ENCODE measurements at places on chromosomes 2 and 18.

DNA sequence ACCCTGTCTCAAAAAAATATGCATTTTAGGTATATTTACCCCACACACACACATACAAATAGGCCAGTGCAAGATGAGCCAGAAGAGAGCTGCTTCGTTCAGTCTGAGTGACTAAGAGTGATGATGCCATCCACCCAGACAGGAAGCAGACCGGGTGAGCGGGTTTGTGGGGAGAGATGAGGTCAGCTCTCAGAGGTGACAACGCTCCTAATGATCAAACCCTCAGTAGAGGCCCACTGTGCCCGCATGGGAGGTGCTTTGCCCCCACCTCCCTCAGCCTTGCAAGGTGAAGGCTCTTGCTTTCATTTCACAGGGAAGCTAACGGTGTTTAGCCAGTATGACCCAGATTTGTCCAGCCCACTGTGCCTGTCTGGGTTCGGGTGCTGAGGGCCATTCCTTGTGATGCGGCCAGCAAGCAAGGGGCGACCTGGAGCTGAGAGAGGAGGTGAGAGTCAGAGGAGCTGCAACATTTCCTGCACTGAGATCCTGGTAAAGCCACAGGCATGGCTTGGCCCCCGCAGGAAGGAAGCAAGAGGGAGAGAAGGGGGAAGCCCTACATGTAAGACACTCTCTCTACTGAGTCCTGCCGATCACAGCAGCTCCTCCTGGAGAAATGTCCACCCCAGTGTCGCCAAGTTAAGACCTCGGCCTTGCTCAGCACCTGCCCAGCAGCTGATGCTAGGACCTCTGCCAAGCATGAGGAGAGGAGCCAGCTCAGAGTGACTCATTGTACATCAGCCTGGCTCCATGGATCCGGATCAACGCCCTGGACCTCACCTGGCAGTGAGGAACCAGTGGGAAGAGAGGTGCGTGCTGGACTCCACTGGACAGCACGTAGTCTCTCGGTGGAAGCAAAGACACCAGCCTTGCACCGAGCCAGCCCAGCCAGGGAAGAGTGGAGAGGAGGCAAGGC lies 37.0 kb downstream of the NIFK start:
- peak; percentile 84 for DNase-seq

- DNase-seq: peak; percentile 55
These were observed 102.4 kb downstream of the CABLES1 start for GRCh38 chr18:23237524-23238151.

- no peak for DNase-seq
These were observed 68.7 kb upstream of the ACSL3 start for GRCh38 chr2:222792001-222792611.

- DNase-seq: no peak
These were observed 104.4 kb upstream of the IL1R2 start for GRCh38 chr2:101887328-101887727.

- DNase-seq: no peak
These were observed 21.1 kb downstream of the KANSL3 start for GRCh38 chr2:96617012-96617411.

GRCh38 chr18:11468617-11469016 lies 140.8 kb upstream of the SLC35G4 start:
- DNase-seq: no peak

DNA sequence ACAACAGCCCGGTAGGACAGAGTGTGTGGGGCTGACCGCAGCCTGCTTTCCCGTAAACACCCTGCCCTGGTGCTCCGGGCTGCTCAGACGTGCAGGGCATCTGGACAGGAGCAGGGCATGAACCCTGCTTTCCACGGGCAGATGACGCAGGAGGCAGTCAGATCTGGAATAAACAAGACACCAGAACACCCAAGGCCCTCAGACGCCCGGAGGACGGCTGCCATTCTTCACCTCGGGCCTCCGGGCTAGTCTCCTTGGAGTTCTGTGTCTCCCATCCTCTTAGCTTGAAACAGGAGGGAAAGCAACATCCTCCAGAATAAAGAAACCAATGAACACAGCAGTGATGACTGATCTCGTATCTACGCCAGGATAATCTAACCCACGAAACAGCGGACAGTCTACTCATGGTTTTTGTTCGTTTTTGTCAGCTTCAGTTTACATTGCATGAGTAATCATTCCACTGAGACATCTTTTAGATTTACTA lies 7.3 kb downstream of the PXDN start:
- DNase-seq: no peak

- no peak for DNase-seq
These were observed 971.1 kb upstream of the ACVR2A start for GRCh38 chr2:146873646-146874259.

DNA sequence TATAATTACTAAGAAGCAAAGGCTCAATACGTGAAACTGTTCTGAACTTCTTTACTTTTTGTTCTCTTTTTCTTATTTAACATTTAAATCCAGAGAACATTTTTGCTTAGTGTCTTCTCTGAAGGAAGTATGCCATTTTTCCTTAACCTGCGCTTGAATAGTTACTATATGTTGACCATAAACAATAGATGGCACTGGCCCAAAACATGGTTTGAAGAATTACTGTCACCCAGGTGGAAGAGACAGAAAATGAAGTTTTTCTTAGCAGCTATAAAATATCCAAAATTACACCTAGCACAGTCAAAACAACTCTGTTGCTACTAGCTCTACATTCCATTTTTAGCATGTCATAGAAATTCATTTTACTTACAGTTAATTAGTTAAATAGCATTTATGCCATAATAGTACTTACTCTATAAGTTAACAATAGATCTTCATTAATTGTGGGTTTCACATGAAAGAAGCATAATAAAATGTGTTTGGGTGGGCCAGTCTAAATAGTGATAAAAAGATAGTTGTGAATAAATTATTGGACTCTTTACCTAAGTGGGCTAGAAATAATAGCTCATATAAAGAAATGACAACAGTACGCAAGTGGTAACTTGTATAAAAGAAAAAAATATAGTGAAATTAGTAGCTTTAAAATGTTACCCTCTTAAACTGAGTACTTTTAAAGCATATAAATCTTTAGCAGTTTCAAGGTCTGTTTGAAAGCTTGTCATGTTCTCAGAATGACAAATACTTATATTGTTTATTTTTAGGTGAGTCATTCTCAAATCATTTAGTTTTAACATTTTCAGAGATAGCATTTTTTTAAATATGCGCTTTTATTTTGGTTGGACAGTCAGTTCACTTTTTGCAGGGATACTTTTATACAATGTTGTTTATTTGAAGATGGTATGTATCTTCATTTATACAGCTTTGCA lies 3.7 kb downstream of the ETAA1 start:
- DNase-seq: no peak

DNA sequence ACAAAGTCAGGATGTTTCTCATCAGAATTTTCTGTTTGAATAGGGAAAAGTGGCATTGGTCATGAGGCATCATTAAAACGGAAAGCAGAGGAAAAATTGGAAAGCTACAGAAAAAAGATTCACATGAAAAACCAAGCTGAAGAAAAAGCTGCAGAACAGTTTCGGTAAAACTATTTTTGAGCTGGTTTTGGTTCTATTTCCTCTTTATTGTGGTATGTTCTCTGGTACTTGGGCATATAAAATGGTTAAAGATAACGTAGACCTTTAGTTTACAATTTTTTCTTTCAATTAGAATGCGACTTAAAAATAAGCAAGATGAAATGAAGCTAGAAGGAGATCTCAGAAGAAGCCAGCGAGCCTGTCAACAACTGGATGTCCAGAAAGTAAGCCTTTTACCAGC lies 7.6 kb downstream of the GPATCH11 start:
- no peak for DNase-seq

DNA sequence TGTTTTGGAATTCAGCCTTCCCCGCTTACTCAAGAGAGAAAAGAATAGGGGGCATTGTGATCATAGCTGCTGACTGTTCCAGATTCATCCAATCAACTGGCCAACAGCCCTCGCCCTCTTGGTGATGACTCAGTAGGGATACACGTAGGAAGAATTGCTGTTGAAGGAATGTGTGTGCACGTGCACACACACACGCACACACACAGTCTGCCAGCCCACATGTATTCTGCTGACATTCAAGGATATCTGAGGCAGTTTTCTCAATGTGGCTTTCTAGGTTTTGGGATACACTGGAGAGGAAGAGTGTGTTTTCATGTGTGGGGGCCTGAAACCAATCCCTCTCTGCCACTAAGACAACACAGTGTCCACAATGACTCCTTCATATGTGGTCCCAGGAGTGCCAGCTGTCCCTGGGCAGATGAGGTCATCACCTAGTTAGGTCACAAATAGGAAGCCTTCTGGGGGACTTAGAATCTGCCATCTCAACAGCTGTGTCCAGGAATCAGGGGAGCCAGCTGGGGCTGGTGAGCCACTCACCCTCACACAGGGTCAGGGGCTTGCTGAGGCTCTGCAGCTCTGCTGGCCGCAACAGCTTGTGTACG lies 352.6 kb downstream of the SS18 start:
- no peak for DNase-seq

DNA sequence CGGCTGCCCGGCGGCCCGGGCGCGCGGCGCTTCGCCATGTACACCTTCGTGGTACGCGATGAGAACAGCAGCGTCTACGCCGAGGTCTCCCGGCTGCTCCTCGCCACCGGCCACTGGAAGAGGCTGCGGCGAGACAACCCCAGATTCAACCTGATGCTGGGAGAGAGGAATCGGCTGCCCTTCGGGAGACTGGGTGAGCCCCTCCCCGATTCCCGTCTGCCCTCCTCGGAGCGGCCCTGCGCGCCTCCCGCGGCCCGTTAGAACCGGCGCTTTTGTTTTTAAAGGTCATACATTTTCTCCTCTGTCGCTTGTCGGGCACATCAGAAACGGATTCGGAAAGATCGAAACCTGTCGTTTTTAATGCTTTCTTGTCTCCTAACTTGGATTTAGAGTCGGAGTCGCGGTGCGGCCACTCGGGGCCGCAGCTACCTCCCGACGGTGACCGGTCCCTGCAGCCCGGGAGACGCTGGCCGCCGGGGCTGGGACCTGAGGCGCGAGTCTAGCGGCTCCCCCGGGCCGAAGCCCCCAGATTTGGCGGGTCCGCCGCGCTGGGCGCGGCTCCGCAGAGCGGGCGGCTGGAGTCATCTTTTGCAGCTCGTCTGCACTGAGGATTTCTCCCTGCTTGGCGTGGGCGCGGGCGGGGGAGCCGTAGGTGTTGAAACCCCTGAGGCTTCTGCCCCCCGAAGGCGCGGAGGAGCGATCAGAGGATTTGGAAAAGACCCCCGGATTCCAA lies 519 bp downstream of the TTL start:
- DNase-seq: peak; percentile 46

- DNase-seq: no peak
These were observed 138.5 kb upstream of the SLC35G4 start for GRCh38 chr18:11470941-11471340.

DNA sequence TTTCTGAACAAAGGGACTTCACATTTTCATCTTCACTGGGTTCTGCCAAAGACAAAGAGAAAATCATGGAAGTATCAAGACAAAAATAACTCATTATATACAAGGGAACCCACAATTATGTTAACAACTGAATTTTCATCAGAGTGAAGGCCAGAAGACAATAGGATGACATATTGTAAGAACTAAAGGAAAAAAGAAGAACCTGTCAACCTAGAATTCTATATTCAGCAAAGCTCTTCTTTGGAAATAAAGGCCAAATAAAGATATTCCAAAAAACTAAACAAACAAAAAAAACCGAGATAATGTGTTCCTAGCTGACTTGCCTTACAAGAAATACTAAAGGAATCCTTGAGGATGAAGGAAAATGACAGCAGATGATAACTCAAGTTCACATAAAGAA lies 10.3 kb upstream of the ZCCHC2 start:
- no peak for DNase-seq

DNA sequence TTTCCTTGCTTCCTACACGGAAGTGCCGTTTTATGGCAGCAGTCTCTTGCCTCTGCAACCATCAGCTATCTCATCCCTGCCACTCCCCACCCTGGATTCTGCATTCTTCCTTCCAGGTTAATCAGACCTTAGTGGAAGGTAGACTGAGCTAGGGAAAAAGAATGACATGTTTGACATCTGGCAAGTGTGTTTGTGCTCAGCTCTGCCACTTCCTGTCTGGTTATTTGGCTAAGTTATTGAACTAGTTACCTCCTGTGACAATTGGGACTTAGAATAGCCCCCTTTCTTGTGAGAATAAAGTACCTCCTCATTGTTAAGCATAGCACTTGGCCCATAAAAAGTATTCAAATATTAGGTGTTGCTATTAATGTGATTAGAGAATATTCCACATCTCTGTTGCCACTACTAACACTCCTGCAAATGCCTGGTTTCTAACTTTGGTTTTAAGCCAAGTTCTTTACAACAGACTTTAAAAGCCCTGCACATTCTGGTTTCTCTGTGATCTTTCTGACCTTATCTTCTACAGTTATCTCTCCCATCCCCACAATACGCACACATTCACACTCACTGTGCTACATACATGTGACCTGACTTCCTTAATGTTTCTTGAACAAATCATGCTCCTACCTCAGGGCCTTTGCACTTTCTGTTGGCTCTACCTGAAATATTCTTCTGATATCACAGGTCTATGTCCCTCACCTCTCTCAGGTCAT lies 10.8 kb upstream of the MAPRE2 start:
- peak; percentile 50 for DNase-seq

- no peak for DNase-seq
These were observed 13.4 kb downstream of the ITGAV start for GRCh38 chr2:186603286-186603685.

GRCh38 chr2:204604061-204604460 lies 58.8 kb downstream of the PARD3B start:
- DNase-seq: no peak

Data from CD4-positive, alpha-beta T cell treated with Interleukin-17A for 4 hours (primary cell).